ENCODE measurements at places on chromosomes 1 and 21.

GRCh38 chr1:238139713-238140112, 249.0 kb upstream of the ZP4 start:
- DNase-seq: no peak

GRCh38 chr1:84870591-84870990, 22.4 kb downstream of the LPAR3 start:
- DNase-seq: no peak

- DNase-seq: no peak
These were observed 35.5 kb downstream of the ST6GALNAC3 start for GRCh38 chr1:76109901-76110560.

GRCh38 chr1:10170239-10170574, 40.2 kb upstream of the KIF1B start:
- DNase-seq: no peak

GRCh38 chr1:39835110-39835509, 46.4 kb upstream of the BMP8B start:
- DNase-seq: no peak

DNA sequence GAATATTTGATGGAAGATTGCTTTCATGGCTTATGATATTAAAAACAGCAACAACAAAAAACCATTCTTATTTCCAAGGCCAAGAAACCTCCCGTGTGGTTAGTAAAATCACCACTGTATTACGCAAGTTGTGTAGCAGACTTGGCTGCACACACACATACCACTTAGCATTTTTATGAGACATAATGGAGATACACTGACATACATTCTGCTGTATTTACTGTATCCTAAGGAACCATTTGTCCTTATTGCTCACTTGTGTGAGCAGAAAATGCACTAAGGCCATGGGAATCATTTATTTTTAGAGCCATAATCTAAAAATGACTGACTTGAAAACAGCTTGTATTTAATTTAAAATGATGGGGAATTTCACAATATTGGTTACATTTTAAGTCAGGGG, 584 bp upstream of the C1orf141 start:
- no peak for DNase-seq

DNA sequence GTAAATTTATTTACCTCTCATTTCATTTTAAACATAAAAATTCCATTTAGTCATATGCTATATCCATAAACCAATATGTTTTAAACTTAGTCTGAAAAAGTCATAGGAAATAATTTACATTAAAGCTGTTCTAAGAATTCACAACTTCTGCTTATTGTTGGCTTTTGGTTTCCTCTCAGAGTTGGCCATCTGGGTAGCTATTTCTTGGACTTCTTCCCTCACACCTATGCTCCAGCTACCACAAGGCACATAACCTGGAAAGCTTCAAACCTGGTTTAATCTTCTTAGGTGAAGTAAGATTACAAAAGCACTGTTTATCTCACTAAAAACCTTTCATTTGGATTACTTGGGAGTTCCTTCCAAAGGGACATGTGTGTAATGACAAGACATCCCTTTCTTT, 29.8 kb downstream of the RBM11 start:
- DNase-seq: no peak

DNA sequence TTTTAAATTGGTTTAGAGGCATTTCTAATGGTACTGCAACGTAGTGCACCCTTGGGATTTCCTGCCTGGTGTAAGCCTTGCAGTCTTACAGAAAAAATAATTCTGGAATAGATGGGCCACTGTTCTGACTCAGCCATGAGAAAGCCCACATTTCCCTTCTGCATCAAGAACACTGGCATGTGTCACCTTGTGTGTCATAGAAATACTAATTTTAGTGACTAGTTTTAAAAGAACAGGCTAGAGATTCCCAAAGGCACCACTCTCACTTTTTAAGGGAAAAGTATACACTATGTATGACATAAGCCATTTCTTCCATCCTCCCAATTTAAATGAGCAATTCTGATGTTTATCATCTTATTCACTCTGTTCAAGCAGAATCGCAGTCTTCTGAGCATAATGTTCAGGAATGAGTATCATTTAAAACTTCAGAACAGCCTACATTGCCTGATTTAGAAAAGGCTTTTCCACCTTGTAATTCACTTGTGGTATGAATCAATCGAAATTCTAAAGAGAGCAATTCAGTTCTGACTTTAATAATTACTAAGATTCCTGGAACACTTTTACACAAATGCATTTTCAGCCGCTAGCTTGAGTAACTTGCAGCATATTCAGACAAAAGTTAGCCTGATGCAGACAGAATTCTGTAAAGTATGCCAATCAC, 18.8 kb downstream of the RGS13 start:
- no peak for DNase-seq

DNA sequence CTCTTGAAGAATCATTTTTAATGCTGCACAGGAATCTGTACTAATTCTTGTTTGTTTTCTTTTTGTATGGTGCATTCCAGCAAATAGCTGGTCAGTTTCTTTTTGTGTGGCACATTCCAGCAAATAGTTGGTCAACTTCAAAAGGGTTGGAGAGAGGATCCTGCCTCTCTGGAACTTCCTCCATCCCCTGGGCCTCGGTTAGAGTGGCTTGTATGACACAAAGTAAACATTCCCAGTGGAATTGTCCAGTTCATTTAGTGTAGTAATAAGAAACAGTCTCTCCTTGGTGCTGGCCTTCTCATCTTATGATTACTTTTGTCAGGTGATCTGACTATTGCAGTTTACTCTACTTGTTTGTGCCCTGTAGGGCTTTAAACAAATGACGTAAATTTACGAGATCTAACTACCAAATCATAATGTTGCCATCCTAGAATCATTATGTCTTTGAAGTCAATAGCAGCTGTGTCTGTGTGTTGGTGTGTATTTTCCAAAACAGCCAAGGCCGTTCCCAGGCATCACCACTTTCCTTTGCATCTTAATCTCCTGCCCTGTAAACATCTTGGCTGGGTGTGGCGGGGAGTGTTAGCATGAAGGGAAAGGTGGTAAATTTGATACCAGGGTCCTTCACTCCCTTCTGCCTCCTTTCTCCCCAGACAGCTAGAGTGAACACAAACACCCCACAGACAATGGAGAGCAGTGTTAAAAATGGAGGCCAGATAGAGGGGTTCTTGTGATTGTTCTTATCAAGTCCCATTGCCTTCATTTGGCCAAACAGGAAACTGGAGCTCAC, 77.9 kb downstream of the CDC7 start:
- no peak for DNase-seq

DNA sequence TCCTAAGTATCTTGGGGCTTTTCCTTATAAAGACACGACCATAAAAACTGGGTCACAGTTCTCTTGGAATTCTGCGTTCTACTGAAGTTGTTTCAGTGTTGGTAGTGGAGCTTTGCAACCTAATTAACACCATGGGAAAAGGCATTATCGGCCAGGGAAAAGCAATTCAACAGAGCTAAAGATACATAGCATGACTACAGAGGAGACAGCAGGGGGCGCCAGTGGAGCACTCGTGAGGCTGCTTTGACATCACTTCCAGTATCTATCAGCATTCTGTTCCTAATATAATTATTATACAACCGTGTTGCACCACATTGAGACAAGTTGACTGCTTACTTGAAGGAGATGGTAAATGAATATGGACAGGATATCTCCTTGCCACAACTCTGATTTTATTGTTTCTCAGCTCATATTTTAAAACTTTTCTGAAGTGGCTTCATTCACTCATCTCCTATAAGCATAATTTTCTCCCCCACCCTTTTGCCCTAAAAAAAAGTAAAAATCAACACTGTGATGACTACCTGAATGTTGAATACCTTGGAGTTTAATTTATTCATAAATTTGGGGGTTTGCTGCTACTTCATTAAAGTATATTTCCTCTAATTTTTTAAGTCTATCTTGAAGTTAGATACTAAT, 39.4 kb downstream of the ZP4 start:
- no peak for DNase-seq

DNA sequence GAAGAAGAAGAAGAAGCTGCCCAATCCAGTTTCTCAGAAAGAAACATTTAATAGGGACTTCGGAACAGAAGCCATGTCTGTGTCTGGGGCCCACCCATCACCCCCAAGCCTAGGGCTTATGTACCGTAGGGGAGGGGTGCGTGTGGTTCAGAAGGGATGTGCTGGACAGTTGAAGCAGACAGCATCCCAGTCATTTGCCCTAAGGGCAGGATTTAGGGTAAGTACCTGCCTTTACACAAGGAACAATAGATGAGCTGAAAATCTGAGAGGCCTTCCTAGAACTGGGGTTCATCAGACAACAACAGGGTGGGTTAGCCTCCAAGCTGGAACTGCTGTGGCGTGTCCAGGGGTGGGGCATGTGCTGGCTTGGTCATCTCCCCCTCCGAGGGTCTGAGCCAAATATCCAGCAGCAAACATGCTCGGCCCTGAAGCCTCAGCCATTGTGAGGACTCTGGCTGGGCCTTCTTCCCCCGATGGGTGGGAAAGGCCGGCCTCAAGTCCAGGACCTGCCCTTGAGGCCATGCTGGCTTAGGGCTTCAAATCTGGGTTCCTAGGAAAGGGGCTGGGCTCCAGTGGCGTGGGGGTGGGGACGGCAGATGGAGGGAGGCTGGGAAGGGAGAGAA, 12.1 kb downstream of the CSTB start:
- no peak for DNase-seq

DNA sequence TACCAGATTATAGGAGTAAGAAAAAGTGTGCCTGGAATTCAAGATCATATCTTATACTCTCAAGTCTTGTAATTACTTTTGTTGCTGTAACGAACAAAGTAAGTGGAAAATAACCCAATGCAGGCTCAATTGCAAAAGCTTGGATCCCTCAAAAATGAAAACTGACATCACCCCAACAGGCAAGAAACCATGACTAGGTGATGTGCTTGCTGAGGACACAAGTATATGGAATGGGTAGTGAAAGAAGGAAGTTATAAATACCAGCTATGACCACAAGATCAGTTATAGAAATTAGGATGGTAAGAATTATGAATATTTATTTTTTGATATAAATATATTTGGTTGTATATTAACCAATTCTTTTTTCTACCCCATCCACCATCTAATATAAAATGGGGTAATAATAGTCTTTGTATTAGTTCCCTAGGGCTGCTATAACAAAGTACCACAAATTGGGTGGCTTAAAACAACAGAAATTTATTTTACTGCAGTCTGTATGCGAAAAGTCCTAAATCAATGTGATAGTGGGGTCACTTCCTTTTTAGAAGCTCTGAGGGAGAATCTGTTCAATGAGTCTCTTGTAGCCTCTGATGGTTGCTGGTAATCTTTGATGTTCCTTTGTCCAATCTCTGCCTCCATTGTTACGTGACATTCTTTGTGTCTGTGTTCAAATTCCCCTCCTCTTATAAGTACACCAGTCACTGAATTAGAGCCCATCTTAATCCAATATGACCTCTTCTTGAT, 45.0 kb downstream of the DUSP10 start:
- DNase-seq: no peak

- DNase-seq: no peak
These were observed 54.5 kb upstream of the RAP1A start for GRCh38 chr1:111565079-111565478.

DNA sequence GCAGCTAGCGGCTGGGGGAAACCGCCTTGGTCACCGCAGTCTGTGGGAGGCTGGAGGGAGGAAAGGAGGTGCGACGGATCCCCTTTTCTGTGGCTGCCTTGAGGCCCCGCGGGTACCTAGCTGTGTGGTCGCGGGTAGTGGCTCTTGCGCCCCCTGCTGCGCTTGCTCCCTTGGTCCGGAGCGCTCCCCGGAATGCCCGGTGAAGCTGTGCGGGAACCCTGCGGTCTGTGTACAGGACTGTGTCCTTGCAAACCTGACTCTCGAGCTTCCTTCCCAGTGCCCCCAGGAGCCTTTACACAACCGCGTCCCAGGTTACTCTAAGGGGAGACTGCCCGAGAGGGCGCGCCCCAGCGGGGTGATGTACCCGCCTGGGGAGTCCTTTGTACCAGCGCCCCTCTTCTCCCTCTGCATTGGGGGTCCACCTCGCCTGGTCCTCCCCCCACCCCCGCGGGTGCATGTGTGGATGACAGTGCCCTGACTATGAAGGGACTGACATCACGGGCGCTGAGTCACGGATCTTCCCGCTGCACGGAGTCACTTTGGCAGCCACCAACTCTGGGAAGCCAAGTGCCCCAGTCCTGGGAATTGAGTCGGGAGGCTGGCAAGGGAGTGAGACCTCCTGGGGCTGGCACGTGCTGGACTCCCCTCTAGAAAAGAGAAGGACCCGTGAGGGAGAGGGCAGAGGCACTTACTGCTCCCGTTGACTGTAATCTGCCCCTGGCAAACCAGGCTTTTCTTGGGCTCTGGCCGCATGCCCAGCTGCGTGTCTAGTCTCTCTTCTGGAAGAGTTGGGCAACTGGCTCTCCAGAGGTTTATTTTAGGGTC, 816 bp downstream of the IL6R start:
- DNase-seq: no peak

- DNase-seq: peak; percentile 32
These were observed 180.3 kb downstream of the DISC1 start for GRCh38 chr1:231806623-231807495.

- DNase-seq: no peak
These were observed 4.5 kb downstream of the POLR3C start for GRCh38 chr1:145828367-145829026.

DNA sequence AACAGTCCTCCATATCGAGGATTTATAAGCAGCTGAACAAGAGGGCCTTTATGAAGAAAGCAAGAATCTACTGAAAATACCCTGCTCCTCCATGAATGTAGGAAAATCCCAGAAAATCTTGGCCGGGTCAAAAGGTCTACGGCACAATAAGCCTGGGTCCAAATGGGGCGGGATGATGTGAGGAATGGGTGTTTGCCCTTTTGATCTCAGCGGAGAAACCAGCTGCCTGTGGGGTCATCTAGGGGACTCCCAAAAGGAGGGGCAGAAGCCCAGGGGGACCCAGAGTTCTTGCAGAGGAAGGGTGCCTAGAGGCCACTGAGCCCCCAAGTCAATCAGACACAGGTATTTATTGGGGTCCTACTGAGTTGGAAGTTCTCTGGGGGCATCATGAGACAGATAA, 11.4 kb upstream of the PIGR start:
- no peak for DNase-seq

- no peak for DNase-seq
These were observed 472.9 kb downstream of the MATN1 start for GRCh38 chr1:30250338-30250983.

DNA sequence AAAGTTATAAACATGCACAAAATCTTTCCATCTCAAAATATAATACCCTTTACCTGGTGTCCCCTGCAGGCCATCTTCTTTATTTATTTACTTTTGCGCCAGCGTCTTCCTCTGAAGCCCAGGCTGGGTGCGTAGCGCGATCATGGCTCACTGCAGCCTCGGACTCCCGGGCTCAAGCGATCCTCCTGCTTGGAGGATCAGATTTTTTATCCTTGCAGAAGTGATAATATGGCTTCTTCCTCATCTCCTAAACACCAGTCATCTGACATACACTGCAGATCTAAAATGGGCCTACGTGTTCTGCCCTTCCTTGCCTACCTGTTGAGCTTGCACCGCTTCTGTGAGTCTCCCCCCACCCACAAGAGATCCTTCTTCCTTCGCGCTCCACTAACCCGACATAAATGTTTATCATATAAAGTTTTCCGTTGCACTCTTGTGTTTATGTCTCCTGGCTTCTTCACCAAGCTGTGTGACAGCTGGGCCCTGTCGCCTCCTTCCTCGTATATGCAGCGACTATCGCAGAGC, 506 bp upstream of the SRP9 start:
- DNase-seq: no peak

Measured in SIG-M5 (cell line).